Left forelimb (tissue), 1 donor: ENCODE measurements at places on chromosomes 12 and 14.

- DNase-seq, result no peak
Observed at GRCh38 chr12:114626-115211, 48.2 kb downstream of the IQSEC3 start.

GRCh38 chr12:3107071-3107583 lies 29.9 kb downstream of the TSPAN9 start:
- no peak for DNase-seq

DNA sequence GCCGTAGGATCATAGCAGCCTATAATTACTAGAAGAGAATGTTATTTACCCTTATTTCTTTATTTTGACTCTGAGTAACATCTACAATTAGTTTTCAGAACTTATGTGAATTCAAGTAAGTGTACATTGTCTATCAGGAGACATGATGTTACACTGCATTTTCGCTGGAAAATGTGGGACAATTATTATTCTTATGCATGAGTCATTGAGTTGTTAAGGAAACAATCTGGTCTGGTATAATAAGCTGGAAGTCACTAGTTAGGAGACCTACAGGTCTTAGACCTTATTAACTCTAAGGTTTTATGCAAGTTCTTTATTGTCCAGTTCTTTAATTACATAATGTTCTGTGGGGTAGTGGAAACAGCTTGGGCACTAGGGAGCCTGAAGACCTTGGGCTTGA lies 5.8 kb downstream of the KTN1 start:
- no peak for DNase-seq

DNA sequence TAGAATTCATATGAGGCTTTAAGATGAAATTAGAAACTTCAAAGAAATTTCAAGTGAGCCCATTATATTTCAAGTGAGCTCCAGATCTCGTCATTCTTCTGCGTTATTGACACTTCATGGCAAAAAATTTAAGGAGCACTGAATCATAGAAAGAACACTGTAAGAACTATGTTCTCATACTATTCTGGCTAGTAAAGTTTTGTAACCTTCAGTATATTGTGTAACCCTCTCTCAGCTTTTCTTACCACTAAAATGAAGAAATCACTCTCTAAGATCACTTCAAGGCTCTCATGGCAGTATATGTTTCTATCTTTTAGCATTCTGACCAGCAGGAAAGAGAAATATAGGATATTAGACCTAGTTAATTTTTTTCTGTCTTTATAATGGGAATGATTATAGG lies 6.3 kb downstream of the GPHN start:
- no peak for DNase-seq

- DNase-seq, result peak; percentile 85
Observed at GRCh38 chr14:80954687-80955299, 628 bp upstream of the TSHR start.

- DNase-seq, result no peak
Observed at GRCh38 chr14:68665131-68665530, 127.7 kb downstream of the ZFP36L1 start.

GRCh38 chr14:54125109-54125508 lies 168.5 kb upstream of the BMP4 start:
- DNase-seq, result no peak

DNA sequence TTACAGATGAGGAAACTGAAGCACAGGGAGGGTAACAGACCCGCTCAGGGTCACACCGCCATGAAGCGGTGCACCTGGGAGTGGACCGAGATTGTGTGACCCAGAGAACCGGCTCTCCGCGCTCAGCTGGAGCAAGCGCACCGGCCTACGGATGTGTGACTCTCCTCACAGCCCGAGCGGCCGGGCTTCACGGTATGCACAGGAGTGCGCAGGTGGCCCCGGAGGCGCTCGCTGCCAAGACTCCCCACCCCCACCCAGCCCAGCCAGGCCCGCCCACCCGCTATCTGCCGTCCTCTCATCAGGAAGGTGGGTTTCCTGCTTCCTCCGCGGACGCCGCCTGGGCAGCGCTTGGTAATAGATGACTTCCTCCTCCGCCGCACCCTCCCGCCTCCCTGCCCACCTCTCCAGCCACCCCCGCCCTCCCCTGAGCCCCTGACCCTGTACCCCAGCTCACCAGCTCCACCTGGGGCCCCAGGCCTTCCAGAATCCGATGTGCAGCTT lies 110.7 kb downstream of the NCOR2 start:
- DNase-seq, result no peak

DNA sequence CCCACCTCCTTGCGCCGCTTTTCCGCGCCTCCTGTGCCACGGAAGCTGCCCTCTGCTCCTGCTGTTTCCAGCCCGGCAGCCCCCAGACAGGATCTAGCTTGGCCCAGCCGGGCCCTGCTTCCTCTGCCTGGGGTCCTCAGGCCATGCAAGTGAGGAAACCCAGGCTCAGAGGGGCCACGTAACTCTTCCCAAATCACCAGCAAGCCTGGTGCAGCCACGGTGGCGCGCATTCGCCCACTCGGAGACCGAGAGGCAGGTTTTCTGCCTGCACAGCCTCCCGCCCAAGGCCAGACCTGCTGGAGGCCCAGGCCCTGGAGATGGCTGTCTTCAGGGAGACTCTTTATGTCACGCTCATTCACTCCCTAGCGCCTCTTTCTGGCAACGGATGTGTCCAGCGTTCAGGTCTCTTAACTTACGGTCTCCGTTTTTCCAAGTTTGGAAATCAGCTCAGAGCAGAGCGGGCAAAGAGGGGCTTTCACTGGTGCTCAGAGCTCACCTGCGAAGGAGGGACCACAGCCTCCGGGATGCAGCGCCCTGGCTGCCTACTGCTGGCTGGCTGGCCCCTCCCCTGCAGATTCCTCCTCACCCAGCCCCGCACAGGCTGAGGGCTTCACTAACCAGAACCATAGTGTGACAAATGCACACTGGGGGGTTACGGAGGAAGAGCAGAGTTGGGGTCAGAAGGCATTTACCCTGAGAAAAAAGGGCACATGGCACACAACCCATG lies 20.6 kb upstream of the CEP170B start:
- no peak for DNase-seq

DNA sequence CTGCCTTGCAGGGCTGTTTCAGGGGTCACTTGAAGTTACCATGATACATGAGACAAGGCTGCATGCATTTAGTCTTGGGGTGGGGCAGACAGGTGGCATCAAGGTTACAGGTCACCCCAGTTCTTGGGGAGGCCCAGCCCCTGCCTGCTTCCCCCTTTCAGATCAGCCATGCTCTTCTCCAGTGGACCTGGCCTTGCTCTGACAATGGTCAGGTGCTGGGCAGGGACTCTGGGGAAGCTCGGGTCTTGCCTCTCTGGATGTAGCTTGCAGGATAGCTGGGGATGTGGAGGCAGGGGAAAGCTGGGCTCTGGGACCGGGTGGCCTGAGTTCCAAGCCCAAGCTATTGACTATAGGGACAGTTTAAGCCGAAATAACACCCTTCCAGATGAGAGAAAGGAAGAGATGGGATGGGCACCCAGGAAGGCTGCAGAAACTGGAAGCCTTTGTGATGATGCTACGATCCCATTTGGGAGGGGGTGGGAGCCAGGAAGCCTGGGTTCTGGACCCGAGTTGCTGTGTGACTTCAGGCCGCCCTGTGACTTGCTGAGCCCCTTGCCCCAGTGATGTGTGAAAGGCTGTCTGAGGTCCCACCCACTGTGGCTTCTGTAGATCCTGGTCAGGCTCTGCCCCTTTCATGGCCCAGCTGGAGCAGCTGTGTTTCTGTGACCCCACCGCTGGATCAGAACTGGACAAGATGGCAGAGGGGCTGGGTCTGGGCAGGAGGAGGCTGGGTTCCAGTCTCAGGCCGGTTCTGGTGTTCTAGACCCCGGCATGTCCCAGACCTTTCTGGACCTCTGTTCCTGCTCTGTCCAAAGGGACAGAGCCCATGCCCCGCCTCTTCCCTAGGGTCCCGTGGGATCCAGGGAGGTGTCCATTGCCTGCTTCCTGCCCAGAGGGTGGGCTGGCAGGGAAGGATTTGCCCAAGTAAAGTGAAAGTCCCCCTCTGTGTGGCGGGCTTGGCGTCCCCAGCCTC lies 2.1 kb downstream of the TNFAIP2 start:
- peak; percentile 53 for DNase-seq

DNA sequence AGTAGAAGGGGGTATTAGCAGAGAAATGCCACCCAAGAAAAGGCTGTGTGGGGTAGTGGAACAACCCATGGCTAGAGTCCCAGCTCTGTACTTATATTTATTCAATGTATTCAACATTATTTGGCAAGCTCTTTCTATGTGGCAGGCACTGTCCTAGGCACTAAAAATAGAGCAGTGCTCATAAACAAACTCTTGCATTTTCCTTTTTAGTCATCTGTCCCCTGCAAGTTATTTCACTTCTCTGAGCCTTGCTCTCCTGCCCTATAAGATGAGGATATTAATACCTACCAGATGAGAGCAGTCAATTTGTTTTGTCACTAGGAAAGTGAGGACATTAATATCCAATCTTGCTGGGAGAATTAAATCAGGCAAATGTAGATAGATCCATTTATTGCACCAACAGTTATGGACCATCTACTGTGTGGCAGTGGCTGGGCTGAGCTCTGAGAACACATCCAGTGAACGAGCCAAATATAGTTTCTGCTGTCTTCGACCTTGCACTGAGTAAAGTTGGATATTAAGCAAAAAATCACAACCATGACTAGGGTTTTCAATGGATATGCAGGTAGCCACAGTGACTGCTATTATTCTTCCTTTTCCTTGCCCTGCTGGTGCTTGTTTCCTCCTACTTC lies 314.3 kb upstream of the TBX3 start:
- DNase-seq, result no peak

- no peak for DNase-seq
Observed at GRCh38 chr12:25556153-25556552, 3.1 kb upstream of the LMNTD1 start.

- no peak for DNase-seq
Observed at GRCh38 chr12:60201891-60202290, 606.1 kb downstream of the SLC16A7 start.

GRCh38 chr12:65334521-65334920 lies 56.0 kb downstream of the MSRB3 start:
- DNase-seq, result no peak

DNA sequence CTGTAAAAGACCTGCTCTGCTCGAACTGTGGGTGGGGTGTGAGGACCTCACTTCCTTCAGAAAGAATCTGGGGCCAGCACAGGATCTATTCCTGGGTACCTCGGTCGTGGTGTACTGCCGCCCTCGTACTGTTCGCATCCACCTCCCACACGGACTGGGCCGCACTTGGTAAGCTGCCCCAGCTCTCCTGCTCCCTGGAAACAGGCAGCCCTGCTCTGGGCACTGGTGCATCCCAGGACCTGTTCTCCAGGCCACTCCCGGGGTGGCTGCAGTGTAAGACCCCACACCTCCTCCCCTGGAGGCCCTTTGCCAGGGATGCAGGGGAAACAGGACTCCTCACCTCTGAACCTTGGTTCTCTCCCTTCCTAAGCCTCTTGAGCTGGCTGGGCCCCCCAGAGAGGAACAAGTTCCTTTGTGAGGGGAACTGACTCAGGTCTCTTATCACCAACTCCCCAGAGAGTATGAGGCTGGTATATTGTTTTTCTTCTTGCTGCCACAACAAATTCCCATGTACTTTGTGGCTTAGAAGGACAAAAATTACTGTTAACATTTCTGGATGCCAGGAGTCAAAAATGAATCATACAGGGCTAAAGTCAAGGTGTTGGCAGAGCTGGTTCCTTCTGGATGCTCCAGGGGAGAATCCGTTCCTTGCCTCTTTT lies 276.5 kb downstream of the NUAK1 start:
- DNase-seq, result no peak

GRCh38 chr14:35341751-35342488 lies 49.7 kb downstream of the PSMA6 start:
- peak; percentile 86 for DNase-seq

DNA sequence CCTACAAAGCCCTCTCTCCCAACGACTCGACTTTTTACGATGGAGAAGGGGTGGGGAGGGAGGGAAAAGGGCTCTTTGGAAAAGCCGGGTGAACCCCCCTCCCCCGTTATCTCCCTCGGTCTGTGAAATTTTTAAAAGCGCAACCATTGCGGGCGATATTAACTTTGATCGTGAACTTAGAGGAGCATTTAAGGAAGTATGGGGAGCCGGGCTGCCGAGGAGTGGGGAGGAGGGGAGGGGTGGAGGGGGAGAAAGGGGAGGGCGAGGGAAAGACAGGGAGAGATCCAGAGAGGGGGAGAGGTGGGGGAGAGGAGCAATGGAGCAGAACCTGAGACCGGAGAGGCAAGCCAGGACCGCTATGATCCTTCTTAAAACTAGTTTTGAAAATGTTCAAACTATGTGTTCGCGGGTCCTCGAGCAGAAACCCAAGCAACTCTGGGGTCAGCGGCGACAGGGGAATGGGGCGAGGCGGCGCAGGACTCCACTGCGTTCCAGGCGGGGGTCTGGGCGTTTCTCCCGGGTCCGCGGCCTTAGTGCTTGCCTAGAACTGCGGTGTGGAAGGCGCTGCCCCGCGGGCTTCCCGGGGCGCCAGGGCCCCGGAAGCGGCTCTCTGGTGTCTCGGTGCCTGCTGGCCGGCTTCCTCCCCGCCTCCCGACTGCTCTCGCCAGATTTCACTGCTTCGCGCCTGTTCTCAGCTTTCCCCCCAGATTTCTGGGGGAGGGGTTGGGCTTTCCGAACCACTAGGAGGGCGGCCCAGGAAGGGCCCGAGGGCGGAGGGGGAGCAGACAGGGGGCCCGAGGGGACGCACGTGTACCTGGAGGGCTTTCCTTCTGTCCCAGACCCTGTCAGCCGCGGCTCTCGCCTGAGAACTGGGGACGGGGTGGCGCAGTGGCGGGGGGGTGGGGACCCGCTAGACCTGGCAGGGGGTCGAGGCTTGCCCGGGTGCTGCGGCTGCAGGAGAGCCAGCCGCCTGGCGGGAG lies at the start of gene HOTAIR:
Gene HOTAIR, minus strand, starts transcription at position 871 of the 980 bp plus-strand sequence.
- DNase-seq, result no peak

DNA sequence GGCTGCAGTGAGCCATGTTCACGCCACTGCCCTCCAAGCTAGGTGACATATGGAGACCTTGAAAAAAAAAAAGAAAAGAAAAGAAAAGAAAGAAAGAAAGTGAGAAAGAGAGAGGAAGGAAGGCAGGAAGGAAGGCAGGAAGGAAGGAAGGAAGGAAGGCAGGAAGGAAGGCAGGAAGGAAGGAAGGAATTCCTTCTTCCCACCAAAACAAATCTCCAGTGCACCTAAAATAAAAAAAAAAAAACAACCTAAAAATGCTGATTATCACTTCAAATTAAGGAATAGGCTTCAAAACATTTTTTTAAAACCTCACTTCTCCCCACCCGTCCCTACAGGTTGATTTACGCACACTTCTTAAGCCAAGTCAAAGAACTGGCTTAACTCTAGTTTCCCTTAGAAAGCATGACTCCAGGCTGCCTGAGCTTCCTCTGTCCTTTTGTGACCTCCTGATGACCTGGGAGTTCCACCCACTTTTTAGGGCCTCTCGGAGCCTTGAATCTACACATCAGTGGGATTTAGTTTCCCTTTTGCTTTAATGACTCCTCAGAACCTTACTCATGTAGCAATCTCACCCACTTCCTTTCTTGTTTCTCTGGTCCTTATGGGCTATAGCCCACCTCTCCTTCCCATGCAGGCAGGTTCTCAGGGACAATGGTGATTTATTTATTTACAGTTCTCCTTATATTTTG lies 18.6 kb downstream of the DUSP6 start:
- DNase-seq, result no peak
